GM12878 (cell line): ENCODE measurements at places on chromosomes 12 and 14. TPM values are rescaled to one million over a fixed set of nuclear protein-coding genes. Genes with fewer than 3 reads are reported as not detected.

DNA sequence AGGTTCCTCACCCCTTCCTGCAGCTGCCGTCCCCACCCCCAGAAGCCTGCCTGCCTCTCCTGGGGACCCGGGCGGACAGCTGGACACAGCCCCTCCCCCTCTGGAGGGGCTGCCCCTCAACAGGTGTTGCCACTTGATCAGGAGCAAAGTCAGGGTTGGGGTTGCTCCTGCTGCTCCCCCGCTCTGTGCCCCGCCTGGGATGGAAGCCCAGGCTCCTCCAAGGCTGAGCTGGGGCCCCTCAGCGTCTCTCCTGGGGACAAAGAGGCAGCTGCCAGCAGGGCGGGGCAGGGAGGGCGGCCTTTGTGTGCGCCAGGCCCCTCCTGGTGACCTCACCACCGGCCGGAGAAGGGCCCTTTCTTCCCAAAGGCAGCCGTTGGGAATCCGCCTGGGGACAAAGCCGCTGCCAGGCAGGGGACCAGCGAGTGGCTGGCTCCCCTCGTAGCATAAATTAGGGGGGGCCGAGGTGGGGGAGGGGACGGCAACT is 13.7 kb downstream of the TRMT61A start:
- no peak for DNase-seq

YY1 gene
- 32.7 and 33.2 TPM in 2 replicates for polyA plus RNA-seq

DNA sequence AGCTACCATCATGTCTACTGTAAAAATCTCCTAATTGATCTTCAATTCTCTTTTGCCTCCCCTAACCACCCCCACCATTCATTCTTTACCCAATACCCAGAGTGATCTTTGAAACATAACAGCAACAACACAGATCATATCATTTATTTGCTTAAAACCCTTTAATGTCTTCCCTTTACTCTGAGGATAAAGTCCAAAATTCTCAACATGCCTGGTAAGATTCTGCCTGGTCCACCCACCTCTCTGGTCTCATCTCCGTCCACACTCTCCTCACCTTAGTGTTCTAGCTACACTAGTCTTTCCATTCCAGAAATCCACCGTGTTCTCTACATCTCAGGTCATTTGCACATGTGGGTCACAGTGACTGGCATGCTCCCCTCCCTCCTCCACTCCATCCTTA is 27.7 kb downstream of the SLC38A4 start:
- no peak for DNase-seq

C1S gene
- polyA plus RNA-seq: 0.20 and 0.21 TPM in 2 replicates

GUCY2C gene
- 0.36 and 0.42 TPM in 2 replicates for polyA plus RNA-seq
